ENCODE measurements at places on chromosomes 3 and 15. TPM values are rescaled to one million over a fixed set of nuclear protein-coding genes. Genes with fewer than 3 reads are reported as not detected.

- H3K4me1 ChIP-seq: no peaks in the 10 kb centered on the region
- DNase-seq: no peak
- no peaks in the 10 kb centered on the region for H3K27me3 ChIP-seq
These were observed 102.3 kb downstream of the ZNF621 start for GRCh38 chr3:40627095-40627494.

DNA sequence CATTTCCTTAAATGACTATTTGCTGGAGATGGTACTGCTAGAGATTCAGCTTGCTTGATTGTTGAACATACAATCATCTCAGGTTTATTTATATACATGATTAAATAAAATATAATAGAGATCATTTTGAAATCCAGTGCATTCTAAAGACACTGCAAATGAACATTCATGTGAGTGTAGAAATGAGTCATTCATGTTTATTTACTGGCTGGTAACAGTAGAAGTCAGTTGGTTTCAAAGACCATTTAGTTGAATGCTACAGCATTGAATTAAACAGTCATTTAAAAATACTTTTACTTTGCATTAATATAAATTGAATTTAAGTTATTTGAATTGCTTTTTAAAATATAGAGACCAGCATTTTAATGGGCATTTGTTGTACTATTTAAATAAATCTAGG lies 551.9 kb upstream of the GOLIM4 start:
- no peaks in the 10 kb centered on the region for H3K4me1 ChIP-seq
- H3K36me3 ChIP-seq: no peaks in the 10 kb centered on the region
- no peak overlapping the region for H3K4me3 ChIP-seq

DNA sequence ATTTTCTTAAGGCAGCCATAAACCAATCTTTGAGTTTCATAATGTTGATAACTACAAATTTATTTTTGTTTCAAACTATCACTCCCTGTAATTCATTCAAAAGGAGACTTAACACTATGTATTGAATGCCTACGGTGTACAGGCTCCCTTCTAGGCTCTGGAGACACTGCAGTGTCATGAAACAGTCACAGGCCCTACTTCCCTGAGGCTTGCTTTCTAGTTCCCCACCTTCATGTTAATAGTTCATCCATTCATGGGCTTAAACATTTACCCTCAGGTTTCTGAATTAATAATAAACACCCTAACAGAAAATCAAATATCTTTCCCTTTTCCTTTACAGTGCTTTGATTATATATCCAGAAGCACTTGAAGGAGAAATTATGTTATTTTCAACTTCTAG lies 168.7 kb downstream of the CHL1 start:
- H3K27ac ChIP-seq: no peak overlapping the region
- peaks cover 23% of the 10 kb centered on the region for H3K36me3 ChIP-seq
- no peaks in the 10 kb centered on the region for H3K4me1 ChIP-seq

DNA sequence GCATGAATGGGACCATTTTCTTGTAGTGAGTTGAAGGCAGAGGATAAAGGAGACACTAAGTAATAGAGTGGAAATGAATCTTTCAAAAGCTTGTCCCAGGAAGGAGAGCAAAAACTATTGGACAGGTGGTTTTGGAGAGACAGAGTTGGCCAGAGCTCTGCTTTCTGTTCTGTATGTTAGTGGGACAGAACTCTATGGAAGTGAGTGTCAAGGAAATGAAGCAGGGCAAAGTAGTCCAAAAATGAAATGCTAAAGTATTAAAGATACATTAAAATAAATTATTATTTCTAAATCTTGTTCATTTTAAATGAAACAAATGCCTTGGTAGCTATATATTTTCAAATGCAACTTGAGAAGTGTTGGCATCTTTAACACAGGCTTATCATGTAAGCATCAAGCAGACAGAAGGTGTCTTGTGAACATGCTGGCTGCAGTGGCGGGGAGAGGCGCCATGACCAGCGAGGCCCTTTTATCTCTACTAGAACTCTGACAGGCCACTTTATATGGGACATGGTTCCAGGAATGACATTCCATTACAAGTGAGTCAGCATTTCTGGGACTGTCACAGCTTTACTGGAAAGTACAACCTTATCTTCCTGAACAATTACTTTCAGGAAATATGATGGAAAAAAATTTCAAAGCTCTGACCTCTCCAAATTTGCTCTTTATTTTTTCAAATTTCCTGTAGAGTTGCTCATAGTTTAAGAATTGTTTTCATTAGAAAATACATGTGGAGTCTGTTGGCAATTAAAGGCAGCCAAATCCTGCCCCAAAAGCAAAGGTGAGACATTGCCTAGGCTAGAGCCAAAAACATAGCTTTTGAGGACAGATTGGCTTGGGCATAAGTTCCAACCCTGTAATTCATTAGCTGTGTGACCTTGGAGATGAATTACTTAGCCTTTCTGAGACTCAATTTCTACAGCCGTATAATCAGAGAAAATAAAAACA lies 106.5 kb downstream of the ECT2 start:
- DNase-seq: no peak
- H3K4me1 ChIP-seq: no peaks in the 10 kb centered on the region
- no peaks in the 10 kb centered on the region for H3K27me3 ChIP-seq
- H3K36me3 ChIP-seq: no peaks in the 10 kb centered on the region
- no peak overlapping the region for H3K4me3 ChIP-seq

DNA sequence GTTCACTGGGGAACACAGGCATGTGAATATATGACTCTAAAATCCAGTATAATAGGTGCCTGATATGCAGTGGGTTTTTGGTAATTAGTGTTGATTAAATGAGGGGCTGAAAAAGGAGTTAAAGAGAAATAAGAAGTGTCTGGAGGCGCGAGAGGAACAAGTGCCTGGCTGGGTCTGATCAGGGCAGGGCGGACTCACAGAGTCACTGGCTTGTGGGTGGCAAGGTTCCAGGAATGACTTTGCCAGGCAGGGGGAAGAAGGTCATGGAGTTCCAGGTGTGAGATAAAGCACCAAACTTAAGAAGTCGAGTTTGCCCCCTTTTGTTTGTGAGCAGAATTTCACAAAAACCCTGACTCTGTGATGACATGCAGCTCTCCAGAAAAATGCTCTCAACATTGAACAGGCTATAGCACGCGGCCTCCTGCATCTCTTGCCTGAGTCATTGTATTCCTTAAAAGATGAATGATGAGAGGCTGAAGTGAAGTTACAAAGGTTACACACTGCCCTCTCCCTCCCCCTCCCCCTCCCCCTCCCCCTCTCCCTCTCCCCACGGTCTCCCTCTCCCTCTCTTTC lies 63.0 kb upstream of the LMCD1 start:
- H3K27ac ChIP-seq: no peak overlapping the region
- H3K27me3 ChIP-seq: no peaks in the 10 kb centered on the region
- no peak for DNase-seq
- H3K4me1 ChIP-seq: peaks cover 18% of the 10 kb centered on the region
- H3K4me3 ChIP-seq: no peak overlapping the region

DNA sequence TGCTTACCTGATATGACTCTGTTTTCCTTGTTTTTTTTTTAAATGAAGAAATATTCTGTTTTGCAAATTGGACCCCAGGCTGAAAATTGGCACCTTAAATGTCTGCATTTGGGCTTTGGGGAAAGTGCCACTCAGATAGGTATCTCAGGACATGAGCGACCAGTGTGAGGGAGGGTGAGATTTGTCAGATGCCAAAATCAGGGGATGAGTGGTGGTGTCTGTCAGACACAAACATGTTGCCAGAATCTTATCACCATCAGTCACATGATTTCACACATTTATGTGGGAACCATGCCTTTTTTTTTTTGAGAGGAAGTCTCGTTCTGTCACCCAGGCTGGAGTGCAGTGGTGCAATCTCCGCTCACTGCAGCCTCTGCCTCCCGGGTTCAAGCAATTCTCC lies 75.6 kb upstream of the OSBPL11 start:
- no peak overlapping the region for H3K4me3 ChIP-seq
- H3K4me1 ChIP-seq: no peaks in the 10 kb centered on the region
- no peaks in the 10 kb centered on the region for H3K27me3 ChIP-seq
- DNase-seq: no peak
- no peaks in the 10 kb centered on the region for H3K36me3 ChIP-seq

FYTTD1 gene
- total RNA-seq: 27.2 TPM

All from tibial nerve (tissue), 4 donors.